Neural progenitor cell (in vitro differentiated cells): ENCODE measurements at places on chromosomes 3 and 15.

- H3K4me3 ChIP-seq: no peak overlapping the region
- no peak overlapping the region for H3K27ac ChIP-seq
- H3K36me3 ChIP-seq: no peaks in the 10 kb centered on the region
- no peaks in the 10 kb centered on the region for H3K27me3 ChIP-seq
Measured at GRCh38 chr3:188299708-188300107, 145.8 kb downstream of the LPP start.

GRCh38 chr3:134910026-134910425 is 115.0 kb downstream of the EPHB1 start:
- peaks cover 15% of the 10 kb centered on the region for H3K4me1 ChIP-seq
- no peaks in the 10 kb centered on the region for H3K36me3 ChIP-seq
- no peak overlapping the region for H3K27ac ChIP-seq

DNA sequence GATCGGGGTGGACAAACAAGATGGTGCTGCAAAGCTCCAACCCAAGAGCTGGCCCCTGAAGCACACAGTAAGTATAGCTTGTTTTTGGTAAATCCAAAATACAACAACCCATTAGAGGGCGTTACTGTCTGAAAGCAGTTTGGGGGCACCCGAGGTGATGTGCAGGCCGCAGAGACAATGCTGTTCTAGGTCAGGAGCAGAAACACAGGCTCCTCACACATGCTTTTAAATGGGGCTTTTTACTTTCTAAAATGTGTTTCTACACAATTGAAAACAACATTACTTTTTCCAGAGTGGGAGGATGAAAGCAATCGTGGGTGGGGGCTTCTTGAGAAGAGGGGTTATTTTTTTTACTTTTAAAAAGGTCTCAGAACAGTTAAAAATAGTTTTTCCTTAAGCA is 1029.3 kb upstream of the CFAP20DC start:
- H3K4me3 ChIP-seq: no peak overlapping the region
- H3K27me3 ChIP-seq: no peaks in the 10 kb centered on the region
- no peaks in the 10 kb centered on the region for H3K36me3 ChIP-seq
- peaks cover 3% of the 10 kb centered on the region for H3K4me1 ChIP-seq
- peak; percentile 8 for DNase-seq

- DNase-seq: peak; percentile 73
- no peak overlapping the region for H3K4me3 ChIP-seq
- peak overlapping the region; percentile 77 for H3K27ac ChIP-seq
- peaks cover 12% of the 10 kb centered on the region for H3K36me3 ChIP-seq
- no peaks in the 10 kb centered on the region for H3K27me3 ChIP-seq
- H3K4me1 ChIP-seq: no peaks in the 10 kb centered on the region
Measured at GRCh38 chr15:64686130-64686735, 89.2 kb downstream of the RBPMS2 start.

DNA sequence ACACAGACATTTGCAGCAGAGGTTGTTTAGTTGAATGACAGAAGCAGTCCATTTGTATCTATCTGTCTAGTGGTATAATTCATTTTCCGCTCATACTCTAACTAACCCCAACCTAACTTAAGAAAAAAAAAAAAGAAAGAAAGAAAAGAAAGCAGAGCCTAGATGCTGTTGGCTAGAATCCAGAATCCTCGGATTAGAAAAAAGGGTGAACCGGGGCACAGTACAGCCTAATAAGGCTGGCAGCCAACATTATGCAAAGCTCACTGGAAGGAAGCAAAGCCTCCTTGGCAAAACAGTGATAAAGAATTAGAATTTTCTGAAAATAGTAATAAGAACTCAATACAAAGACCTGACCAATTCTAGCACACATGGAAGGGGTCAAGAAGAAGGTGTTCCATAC is 640.8 kb downstream of the TUSC7 start:
- H3K27me3 ChIP-seq: no peaks in the 10 kb centered on the region
- no peak overlapping the region for H3K4me3 ChIP-seq
- H3K36me3 ChIP-seq: no peaks in the 10 kb centered on the region
- no peak for DNase-seq
- peaks cover 3% of the 10 kb centered on the region for H3K4me1 ChIP-seq

DNA sequence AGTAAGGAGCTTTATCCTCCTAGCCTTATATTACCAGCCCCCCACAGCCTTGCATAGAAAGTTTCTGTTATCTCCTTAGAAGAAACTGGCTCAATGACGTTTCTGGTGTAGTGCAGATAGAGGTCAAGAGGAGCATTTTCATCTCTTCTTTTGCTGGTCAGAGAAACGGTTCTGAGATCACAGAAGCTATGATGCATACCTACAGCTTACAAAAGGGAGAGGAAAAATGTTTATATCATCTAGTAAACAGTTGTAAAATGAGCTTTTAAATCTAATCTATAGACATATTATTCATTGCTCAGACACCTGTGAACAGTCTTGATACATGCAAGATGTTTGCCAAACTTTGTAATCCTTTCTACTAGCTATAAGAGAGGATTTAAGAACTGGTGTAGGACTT is 68.0 kb downstream of the GMPS start:
- no peak overlapping the region for H3K27ac ChIP-seq
- H3K27me3 ChIP-seq: no peaks in the 10 kb centered on the region
- H3K4me3 ChIP-seq: no peak overlapping the region
- H3K4me1 ChIP-seq: no peaks in the 10 kb centered on the region
- peaks cover 27% of the 10 kb centered on the region for H3K36me3 ChIP-seq

DNA sequence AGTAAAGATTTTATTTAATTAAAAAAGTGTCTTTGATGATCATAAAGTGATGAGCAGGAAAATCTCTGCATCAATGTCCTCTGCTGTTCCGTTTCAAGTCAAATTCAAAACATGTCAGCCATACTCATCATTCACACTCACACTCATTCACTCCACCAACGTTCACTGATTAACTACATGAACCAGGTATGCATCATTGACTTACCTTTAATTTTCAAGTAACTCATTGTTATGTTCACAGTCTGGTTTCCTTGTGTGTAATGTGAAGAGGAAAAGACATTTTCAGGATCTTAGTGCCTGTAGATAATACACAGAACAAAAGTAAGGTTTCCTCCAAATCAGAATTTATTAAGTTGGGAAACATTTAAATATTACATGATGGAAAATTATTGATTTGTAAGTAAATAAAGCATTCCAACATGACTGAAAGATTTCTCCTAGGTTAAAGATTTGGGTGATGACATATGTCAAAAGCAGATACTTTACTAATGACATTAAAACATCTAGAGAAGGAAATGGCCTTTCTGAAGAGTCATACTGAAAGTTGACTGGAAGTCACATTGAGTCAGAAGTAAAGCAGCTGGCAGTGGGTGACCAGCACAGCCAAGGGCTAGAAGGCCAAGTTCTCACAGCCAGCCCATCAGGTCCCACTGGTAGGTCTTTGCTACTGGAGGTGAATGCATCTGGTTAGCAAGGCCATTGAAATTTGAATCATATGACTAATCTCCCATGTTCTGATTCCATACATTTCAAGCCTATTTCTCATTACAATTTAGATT is 251.9 kb downstream of the CDIN1 start:
- peaks cover 6% of the 10 kb centered on the region for H3K4me1 ChIP-seq
- no peaks in the 10 kb centered on the region for H3K27me3 ChIP-seq
- H3K4me3 ChIP-seq: no peak overlapping the region

- peaks cover 5% of the 10 kb centered on the region for H3K4me1 ChIP-seq
- no peaks in the 10 kb centered on the region for H3K36me3 ChIP-seq
- H3K27me3 ChIP-seq: no peaks in the 10 kb centered on the region
- no peak overlapping the region for H3K27ac ChIP-seq
- peak; percentile 38 for DNase-seq
- no peak overlapping the region for H3K4me3 ChIP-seq
Measured at GRCh38 chr3:135237371-135238143, 442.5 kb downstream of the EPHB1 start.

GRCh38 chr15:33068007-33068481 is 126.5 kb downstream of the FMN1 start:
- H3K4me3 ChIP-seq: no peak overlapping the region
- H3K27ac ChIP-seq: no peak overlapping the region
- no peaks in the 10 kb centered on the region for H3K27me3 ChIP-seq
- H3K4me1 ChIP-seq: peaks cover 27% of the 10 kb centered on the region
- peak; percentile 28 for DNase-seq

GRCh38 chr3:187728248-187728647 is 17.0 kb downstream of the BCL6 start:
- H3K27me3 ChIP-seq: no peaks in the 10 kb centered on the region
- no peak overlapping the region for H3K27ac ChIP-seq
- DNase-seq: no peak
- H3K36me3 ChIP-seq: peaks cover 7% of the 10 kb centered on the region
- no peaks in the 10 kb centered on the region for H3K4me1 ChIP-seq

DNA sequence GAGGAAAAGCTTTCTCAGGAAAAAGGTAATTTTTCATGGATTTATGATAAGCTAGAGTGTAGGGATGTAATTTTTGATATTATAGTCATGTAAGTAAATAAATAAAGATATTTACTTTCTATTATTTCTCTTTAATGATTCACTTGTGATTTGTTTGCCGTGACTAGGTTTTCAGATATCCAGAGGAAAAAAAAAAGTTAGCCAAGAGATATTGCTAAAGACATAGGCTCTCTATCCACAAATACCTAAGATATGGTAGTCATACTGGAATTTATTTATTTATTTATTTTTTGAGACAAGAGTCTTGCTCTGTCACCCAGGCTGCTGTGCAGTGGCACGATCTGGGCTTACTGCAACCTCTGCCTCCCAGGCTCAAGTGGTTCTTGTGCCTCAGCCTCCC is 59.9 kb downstream of the AP4E1 start:
- H3K4me1 ChIP-seq: no peaks in the 10 kb centered on the region
- peaks cover 17% of the 10 kb centered on the region for H3K36me3 ChIP-seq
- DNase-seq: no peak
- no peaks in the 10 kb centered on the region for H3K27me3 ChIP-seq
- H3K27ac ChIP-seq: no peak overlapping the region

DNA sequence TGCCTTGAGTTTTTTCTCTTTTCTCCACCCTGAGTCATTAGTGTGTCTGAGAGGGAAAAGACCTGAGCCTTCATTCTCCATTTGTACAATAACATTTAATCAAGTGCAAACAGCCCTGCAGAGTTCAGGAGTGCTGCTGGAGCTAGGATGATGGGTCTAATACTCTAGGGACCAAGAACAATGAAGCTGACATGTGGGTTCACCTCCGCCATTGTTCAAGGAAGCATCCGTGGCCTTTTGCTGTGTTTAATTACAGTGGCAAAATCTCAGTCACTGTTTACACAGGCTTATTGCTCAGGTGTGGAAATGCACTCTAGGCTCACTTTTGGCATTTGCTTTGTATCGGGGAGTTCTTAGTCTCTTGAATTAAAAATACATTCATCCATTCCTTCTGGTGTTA is 259.6 kb downstream of the LRTM1 start:
- H3K27ac ChIP-seq: no peak overlapping the region
- no peaks in the 10 kb centered on the region for H3K36me3 ChIP-seq
- DNase-seq: no peak
- H3K4me1 ChIP-seq: peaks cover 20% of the 10 kb centered on the region

DNA sequence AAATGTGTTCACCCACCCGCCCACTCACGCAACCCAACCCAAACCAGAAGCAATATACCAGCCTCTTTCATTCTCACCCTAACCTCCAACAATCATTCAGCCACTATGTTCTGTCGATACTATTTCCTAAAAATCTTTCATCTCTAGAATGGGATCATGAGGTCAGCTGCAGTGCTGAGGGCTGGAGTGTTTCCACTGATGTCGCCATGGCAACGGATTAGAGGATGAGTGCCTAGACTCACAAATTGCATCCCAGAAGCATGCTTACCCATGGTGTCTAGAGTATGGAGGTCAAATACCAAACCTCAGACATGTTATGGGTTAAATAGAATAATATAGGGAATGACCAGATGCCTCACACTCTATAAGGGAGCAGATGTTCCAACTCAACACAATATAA is 138.5 kb downstream of the GABRB3 start:
- H3K4me1 ChIP-seq: peaks cover 9% of the 10 kb centered on the region
- peak; percentile 90 for DNase-seq
- no peak overlapping the region for H3K27ac ChIP-seq
- no peaks in the 10 kb centered on the region for H3K36me3 ChIP-seq

- DNase-seq: no peak
- H3K27me3 ChIP-seq: no peaks in the 10 kb centered on the region
- peaks cover 5% of the 10 kb centered on the region for H3K4me1 ChIP-seq
- peak overlapping the region; percentile 95 for H3K4me3 ChIP-seq
- H3K36me3 ChIP-seq: no peaks in the 10 kb centered on the region
- no peak overlapping the region for H3K27ac ChIP-seq
Measured at GRCh38 chr15:40806672-40807027, 239 bp upstream of the ZFYVE19 start.

DNA sequence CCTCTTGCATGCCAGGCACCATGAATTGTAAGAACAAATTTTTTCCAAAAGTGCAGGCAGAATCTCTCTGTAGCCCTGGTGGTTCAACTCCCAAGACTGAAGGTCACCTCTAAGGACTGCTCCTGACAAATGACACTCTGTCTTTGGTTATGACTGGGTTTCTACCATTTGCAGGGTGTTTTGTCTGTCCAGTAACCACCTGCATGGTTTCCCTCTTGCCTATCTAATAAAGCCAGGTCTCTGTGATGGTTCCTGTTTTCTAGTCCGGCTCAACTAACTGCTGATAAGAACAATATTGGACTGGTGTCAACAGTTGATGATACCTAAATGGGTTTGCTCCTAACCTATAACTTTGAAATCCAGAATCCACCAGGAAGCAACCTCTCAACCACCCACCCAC is 43.7 kb downstream of the ATP8B4 start:
- no peak overlapping the region for H3K27ac ChIP-seq
- peaks cover 8% of the 10 kb centered on the region for H3K4me1 ChIP-seq
- no peaks in the 10 kb centered on the region for H3K36me3 ChIP-seq
- no peak for DNase-seq

DNA sequence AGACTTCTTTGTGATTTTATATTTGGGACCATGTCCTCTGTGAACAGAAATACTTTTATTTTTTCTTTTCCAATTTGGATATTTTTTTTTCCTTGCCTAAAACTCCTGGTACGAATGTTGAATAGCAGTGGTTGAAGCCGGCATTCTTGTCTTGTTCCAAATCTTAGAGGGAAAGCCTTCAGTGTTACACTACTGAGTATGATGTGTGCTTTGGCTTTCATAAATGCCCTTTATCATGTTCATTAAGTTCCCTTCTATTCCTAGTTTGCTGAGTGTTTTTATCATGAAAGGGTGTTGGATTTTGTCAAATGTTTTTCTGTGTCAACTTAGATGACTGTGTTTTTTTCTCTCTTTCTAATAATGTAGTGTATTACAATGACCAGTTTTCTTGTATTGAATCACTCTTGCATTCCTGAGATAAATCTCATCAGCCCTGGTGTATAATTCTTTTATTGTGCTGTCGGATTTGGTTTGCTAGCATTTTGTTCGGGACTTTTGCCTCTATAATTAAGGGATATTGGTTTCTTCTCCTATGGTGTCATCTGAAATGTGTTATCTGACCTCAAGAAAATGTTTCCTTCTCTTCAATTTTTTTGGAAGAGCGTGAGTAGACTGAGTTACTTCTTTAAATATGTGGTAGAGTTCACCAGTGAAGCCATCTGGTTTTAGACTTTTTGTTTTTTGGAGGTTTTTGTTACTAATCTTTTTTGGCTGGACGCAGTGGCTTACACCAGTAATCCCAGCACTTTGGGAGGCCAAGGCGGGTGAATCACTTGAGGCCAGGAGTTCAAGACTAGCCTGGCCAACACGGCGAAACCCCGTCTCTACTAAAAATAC is 33.3 kb downstream of the MAP1A start:
- H3K27ac ChIP-seq: no peak overlapping the region
- H3K36me3 ChIP-seq: peaks cover 4% of the 10 kb centered on the region
- no peaks in the 10 kb centered on the region for H3K27me3 ChIP-seq
- H3K4me3 ChIP-seq: no peak overlapping the region
- H3K4me1 ChIP-seq: no peaks in the 10 kb centered on the region

- H3K36me3 ChIP-seq: no peaks in the 10 kb centered on the region
- DNase-seq: peak; percentile 13
- H3K27ac ChIP-seq: no peak overlapping the region
- H3K4me1 ChIP-seq: no peaks in the 10 kb centered on the region
- peak overlapping the region; percentile 66 for H3K4me3 ChIP-seq
Measured at GRCh38 chr3:141311170-141311495, 57.2 kb upstream of the ZBTB38 start.
